ENCODE measurements at places on chromosomes 12 and 14. TPM values are rescaled to one million over a fixed set of nuclear protein-coding genes. Genes with fewer than 3 reads are reported as not detected.

The PTCSC3 gene
- total RNA-seq, result not detected

The OR6C1 gene
- not detected for total RNA-seq

The AKAP5 gene
- 2.5 TPM for total RNA-seq

The ADAMTS20 gene
- 2.1 TPM for total RNA-seq

GRCh38 chr14:69873877-69874780 is 5.1 kb upstream of the SMOC1 start:
- H3K27me3 ChIP-seq, result no peaks in the 10 kb centered on the region
- H3K27ac ChIP-seq, result no peak overlapping the region
- H3K4me1 ChIP-seq, result no peaks in the 10 kb centered on the region
- H3K4me3 ChIP-seq, result no peak overlapping the region
- no peaks in the 10 kb centered on the region for H3K36me3 ChIP-seq

- H3K4me3 ChIP-seq, result no peak overlapping the region
- no peak for DNase-seq
- no peaks in the 10 kb centered on the region for H3K27me3 ChIP-seq
- H3K36me3 ChIP-seq, result no peaks in the 10 kb centered on the region
Measured at GRCh38 chr12:115155665-115156645, 472.0 kb upstream of the TBX3 start.

GRCh38 chr12:27667540-27667939 is 28.7 kb upstream of the REP15 start:
- H3K27ac ChIP-seq, result no peak overlapping the region
- no peak for DNase-seq
- no peaks in the 10 kb centered on the region for H3K36me3 ChIP-seq
- H3K4me3 ChIP-seq, result no peak overlapping the region

The FSCB gene
- not detected for total RNA-seq

GRCh38 chr12:23352670-23353069 is 596.8 kb downstream of the SOX5 start:
- no peaks in the 10 kb centered on the region for H3K4me1 ChIP-seq
- H3K4me3 ChIP-seq, result no peak overlapping the region
- DNase-seq, result no peak
- H3K27me3 ChIP-seq, result no peaks in the 10 kb centered on the region
- H3K36me3 ChIP-seq, result no peaks in the 10 kb centered on the region
- H3K27ac ChIP-seq, result no peak overlapping the region

- no peak overlapping the region for H3K4me3 ChIP-seq
- DNase-seq, result no peak
- H3K4me1 ChIP-seq, result peaks cover 9% of the 10 kb centered on the region
- no peaks in the 10 kb centered on the region for H3K36me3 ChIP-seq
- no peak overlapping the region for H3K27ac ChIP-seq
- no peaks in the 10 kb centered on the region for H3K27me3 ChIP-seq
Measured at GRCh38 chr12:67520606-67521005, 127.9 kb upstream of the DYRK2 start.

DNA sequence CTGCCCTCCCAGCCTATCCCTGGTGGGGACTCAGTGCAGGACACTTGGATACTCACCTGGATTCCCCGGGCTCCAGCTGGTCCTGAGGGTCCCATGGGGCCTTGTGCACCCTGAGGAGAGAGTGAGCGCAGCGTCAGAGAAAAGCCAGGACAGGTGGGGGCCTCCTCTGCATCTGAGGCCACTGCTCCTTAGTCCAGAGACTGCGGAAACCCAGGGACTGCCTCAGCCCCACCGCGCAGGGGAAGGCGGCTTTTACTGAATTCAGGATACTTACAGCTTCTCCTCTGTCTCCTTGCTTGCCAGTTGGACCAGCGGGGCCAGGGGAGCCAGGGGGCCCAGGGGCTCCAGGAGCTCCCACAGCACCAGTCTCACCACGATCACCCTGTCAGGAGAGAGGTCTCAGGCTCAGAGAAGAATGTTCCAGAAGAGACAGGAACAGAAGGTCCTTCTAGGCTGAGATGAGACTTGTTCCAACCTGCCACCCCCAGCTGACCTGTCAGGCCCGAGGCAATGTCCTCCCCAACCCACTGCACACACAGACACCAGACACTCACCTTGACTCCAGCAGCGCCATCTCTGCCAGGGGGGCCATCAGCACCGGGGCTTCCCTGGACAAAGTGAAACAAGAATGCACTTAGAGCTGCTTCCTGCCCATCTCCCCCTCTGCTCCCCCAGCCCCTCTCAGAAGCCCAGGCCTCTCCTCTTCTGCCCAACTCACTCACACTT is 13.8 kb downstream of the TMEM106C start:
- H3K27ac ChIP-seq, result no peak overlapping the region
- DNase-seq, result no peak
- H3K4me3 ChIP-seq, result no peak overlapping the region
- no peaks in the 10 kb centered on the region for H3K27me3 ChIP-seq
- H3K36me3 ChIP-seq, result peaks cover 5% of the 10 kb centered on the region

The MGP gene
- not detected for total RNA-seq
